ENCODE measurements at places on chromosomes 2 and 18. TPM values are rescaled to one million over a fixed set of nuclear protein-coding genes. Genes with fewer than 3 reads are reported as not detected.
A peak's percentile ranks its signal among the peaks of the same experiment; 100 is the strongest.

TBR1 gene
- total RNA-seq, result not detected

TMEM17 gene
- 3.3 TPM for total RNA-seq

ALK gene
- under 0.01 TPM for total RNA-seq

MC4R gene
- not detected for total RNA-seq

SP5 gene
- total RNA-seq, result not detected

GPC1 gene
- total RNA-seq, result 44.8 TPM

IL18R1 gene
- total RNA-seq, result 4.7 TPM

TUBA4A gene
- 11.9 TPM for total RNA-seq

RDH14 gene
- total RNA-seq, result 23.5 TPM

DYNAP gene
- not detected for total RNA-seq

LINC00305 gene
- total RNA-seq, result not detected

DCC gene
- not detected for total RNA-seq

SNED1 gene
- total RNA-seq, result 127 TPM

AOX1 gene
- total RNA-seq, result 76.4 TPM

DNA sequence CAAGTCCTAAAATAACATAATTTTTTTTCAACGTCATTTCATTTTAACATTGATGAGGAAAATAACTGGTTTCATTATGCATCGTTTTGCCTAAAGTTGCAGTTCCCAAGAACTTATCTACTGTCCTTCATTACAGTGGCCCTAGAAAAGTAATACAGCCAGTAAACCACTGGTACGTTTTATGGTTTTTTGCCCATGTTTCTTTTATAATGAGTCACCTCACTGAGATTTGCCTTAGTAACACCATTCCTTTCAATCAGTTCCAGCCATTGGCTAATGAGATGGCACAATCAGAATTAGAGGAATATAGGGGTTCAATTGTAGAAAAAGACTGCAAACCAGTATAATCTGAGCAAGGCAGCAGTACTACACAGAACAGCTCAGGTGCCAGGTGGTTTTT, 422.6 kb upstream of the LYPD1 start:
- no peaks in the 10 kb centered on the region for H3K4me1 ChIP-seq
- peak; percentile 79 for DNase-seq
- H3K4me3 ChIP-seq, result no peak overlapping the region

DNA sequence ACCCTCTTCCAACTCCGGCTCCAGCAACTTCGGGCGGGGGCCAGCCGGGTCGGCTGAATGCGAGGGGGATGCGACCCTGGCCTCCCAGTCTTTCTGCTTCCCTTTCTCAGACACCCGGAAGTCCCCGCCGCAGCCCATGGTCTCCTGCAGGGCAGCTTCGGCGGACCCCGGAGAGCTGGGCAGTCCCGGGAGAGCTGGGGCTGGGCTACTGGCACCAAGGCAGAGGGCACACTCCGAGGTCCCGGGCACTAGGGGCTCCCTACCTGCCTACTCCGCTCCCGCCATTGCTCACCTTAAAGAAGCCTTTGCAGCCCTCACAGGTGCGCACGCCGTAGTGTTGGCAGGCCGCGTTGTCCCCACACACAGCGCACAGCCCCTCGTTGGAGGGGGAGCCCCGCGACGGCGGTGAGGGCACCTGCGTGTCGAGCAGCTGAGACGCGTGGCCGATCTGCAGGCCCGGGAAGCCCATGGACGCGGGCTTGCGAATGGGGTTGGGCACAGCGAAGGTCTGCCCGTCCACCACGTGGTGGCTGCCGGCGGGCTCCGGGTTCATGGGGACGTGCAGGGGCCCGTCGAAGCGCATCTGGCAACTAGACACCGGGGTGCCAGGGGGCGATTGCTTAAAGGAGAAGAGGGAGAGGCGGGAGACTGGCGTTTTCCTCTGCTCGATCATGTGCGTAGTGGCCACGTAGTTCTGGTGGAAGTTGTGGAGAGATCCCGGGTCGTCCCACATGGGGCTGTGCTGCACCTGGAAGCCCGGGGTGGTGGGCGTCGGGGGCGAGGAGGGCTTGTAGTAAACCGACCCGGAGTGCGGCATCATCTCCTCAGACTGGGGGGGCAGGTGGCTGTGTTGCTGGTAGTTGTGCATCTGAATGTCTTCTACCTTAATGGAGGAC, 3.2 kb downstream of the NR4A2 start:
- no peaks in the 10 kb centered on the region for H3K27me3 ChIP-seq
- H3K36me3 ChIP-seq, result peaks cover 5% of the 10 kb centered on the region
- peaks cover 8% of the 10 kb centered on the region for H3K4me1 ChIP-seq
- no peak overlapping the region for H3K27ac ChIP-seq

DNA sequence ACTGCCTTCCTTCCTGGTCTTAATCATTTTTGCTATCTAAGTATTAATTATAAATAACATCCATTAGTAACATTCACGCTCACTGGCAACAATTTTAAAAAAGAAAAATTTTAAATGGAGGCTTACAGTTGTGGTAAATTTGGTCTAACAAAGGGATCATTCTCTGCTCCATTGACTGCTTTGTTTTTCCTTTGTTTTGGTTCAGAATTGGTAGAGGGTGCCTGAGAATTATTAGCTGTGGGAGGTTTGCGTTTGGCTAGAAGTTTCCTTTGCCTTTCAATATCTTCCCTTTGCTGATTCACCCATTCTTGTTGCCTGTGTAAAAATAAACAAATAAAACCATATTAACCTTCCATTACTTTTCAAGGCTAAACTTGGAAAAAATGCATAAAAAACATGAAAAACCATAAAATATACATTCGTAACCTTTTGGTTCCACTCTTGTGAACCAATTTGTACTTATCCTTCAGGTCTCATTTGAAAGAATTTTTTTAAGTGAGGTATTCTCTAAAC, 114.6 kb downstream of the TLK1 start:
- no peak overlapping the region for H3K4me3 ChIP-seq
- no peaks in the 10 kb centered on the region for H3K4me1 ChIP-seq
- peaks cover 29% of the 10 kb centered on the region for H3K36me3 ChIP-seq
- no peak for DNase-seq

DNA sequence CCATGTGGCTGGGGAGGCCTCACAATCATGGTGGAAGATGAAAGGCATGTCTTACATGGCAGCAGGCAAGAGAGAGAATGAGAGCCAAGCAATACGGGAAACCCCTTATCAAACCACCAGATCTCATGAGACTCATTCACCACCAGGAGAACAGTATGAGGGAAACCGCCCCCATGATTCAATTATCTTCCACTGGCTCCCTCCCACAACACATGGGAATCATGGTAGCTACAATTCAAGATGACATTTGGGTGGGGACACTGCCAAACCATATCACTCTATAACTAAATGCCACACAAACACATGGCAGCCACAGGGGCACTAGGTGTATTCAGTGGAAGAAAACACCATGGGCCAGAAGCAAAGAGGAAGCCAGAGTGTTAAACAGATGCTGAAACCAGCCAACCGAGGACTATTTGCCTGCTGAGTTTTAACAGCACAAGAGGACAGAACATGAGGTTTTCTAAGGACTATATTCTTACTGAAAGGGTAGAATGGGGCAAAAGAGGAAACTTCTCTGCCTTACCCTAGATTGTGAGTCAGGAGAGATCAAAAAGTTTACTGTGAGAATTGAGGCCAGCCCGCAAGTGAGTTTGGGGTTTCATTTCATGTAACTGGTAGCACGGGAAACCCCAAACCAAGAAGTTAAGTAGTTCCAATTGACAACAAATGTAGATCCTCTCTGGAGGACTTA, 49.2 kb downstream of the SIGLEC15 start:
- peaks cover 8% of the 10 kb centered on the region for H3K4me1 ChIP-seq
- no peak for DNase-seq
- peaks cover 72% of the 10 kb centered on the region for H3K36me3 ChIP-seq
- H3K27me3 ChIP-seq, result no peaks in the 10 kb centered on the region

- no peaks in the 10 kb centered on the region for H3K4me1 ChIP-seq
- DNase-seq, result no peak
- no peaks in the 10 kb centered on the region for H3K27me3 ChIP-seq
Observed at GRCh38 chr2:223319601-223320000, 267.6 kb downstream of the KCNE4 start.

DNA sequence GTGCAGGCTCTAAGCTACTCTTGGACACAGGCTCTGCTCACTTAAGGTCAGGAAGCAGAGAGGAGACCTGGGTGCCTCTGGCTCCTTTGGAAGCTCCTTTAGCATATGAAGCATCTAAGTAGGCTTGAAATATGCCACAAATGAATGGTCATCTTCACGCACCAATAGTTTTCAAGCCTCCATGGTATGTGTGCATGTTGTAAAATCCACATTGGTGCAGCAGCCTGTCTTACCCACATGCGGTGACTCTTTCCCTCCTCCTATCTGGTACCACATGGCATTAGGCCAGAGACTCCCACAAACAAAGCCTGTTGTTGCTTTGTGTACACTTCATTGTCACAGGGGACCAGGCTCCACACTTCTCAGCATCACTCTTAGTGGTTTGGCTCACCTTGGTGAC, 442.2 kb upstream of the RAB12 start:
- H3K27ac ChIP-seq, result no peak overlapping the region
- H3K36me3 ChIP-seq, result no peaks in the 10 kb centered on the region
- no peaks in the 10 kb centered on the region for H3K4me1 ChIP-seq
- no peak for DNase-seq
- H3K27me3 ChIP-seq, result no peaks in the 10 kb centered on the region

- H3K4me3 ChIP-seq, result no peak overlapping the region
- H3K4me1 ChIP-seq, result no peaks in the 10 kb centered on the region
- no peaks in the 10 kb centered on the region for H3K36me3 ChIP-seq
- DNase-seq, result peak; percentile 74
- H3K27me3 ChIP-seq, result no peaks in the 10 kb centered on the region
Observed at GRCh38 chr2:128277961-128278681, 40.5 kb downstream of the HS6ST1 start.

DNA sequence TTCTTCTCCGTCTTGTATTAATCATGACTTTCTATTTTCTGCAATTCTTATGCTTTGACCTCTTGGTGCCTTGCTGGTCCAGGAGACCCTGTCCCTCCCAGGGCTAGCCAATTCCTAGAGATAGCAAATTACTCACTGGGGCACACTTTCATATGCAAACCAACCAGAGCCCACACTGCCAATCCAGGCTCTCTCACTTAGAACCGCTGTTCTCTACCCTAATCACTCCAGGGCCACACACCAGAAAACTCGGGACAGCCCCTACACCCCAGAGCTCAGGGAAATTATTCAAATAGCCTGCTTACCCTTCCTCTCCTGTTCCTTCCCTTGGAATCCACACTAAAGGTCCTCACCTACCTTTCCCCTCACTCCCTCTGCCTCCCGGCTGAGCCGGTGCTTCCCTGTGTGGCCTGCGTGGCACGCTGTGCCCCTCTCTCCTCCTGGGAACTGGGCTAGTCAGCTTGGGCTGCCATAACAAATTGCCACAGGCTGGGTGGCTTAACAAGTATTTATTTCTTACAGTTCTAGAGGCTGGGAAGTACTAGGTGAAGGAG, 41.7 kb downstream of the VWA3B start:
- H3K27ac ChIP-seq, result no peak overlapping the region
- no peaks in the 10 kb centered on the region for H3K36me3 ChIP-seq
- no peak overlapping the region for H3K4me3 ChIP-seq
- no peaks in the 10 kb centered on the region for H3K4me1 ChIP-seq

GRCh38 chr2:169173876-169174275, 104.5 kb downstream of the DHRS9 start:
- no peak overlapping the region for H3K27ac ChIP-seq
- no peaks in the 10 kb centered on the region for H3K4me1 ChIP-seq
- DNase-seq, result no peak
- no peak overlapping the region for H3K4me3 ChIP-seq
- no peaks in the 10 kb centered on the region for H3K27me3 ChIP-seq

- peak overlapping the region; percentile 63 for H3K4me3 ChIP-seq
- peaks cover 22% of the 10 kb centered on the region for H3K27me3 ChIP-seq
- H3K27ac ChIP-seq, result peak overlapping the region; percentile 12
- DNase-seq, result peak; percentile 91
- no peaks in the 10 kb centered on the region for H3K36me3 ChIP-seq
Observed at GRCh38 chr2:241804326-241805229, 4.4 kb upstream of the NEU4 start.

- H3K27ac ChIP-seq, result peak overlapping the region; percentile 17
- H3K27me3 ChIP-seq, result peaks cover 5% of the 10 kb centered on the region
- H3K4me1 ChIP-seq, result peaks cover 23% of the 10 kb centered on the region
- no peaks in the 10 kb centered on the region for H3K36me3 ChIP-seq
Observed at GRCh38 chr18:6731222-6731596, 1.7 kb downstream of the ARHGAP28 start.

DNA sequence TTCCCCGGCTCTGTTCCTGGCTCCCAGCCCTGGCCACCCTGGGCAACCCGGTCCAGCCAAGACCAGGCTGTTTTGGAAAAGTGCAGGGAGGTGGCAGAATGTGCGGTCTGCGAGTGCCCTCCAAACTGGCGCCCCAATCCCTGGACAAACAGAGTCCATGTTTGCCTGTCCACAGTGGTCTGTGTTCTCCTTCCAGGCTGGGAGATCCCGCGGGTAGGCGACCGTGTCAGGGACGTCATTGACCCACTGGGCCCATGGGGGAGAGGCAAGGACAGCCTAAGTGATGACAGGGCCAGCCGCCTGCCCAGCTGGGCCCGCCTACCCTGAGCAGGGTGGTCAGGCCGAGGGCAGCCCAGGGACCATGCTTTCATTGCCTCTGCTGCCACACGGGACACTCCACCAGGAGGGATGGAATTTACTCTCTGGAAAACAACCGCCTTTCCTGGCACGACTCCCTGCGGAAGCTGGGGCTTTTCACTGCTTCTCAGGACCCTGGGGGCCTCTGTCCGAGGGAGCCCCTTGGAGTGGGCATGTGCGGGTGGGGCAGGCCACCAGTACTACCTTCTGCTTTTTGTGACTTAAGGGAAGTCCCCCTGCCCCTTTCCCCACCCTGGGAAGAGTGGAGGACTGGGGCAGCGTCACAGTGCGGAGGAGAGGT, 20.1 kb downstream of the CYP26B1 start:
- no peak overlapping the region for H3K27ac ChIP-seq
- peaks cover 45% of the 10 kb centered on the region for H3K27me3 ChIP-seq
- no peak overlapping the region for H3K4me3 ChIP-seq
- no peaks in the 10 kb centered on the region for H3K36me3 ChIP-seq
- no peaks in the 10 kb centered on the region for H3K4me1 ChIP-seq

GRCh38 chr2:181915102-181915501, 23.6 kb downstream of the ITPRID2 start:
- no peaks in the 10 kb centered on the region for H3K27me3 ChIP-seq
- H3K4me3 ChIP-seq, result no peak overlapping the region
- H3K36me3 ChIP-seq, result peaks cover 77% of the 10 kb centered on the region
- peaks cover 18% of the 10 kb centered on the region for H3K4me1 ChIP-seq

Data from osteoblast (primary cell).